ENCODE measurements at places on chromosomes 3 and 15.

DNA sequence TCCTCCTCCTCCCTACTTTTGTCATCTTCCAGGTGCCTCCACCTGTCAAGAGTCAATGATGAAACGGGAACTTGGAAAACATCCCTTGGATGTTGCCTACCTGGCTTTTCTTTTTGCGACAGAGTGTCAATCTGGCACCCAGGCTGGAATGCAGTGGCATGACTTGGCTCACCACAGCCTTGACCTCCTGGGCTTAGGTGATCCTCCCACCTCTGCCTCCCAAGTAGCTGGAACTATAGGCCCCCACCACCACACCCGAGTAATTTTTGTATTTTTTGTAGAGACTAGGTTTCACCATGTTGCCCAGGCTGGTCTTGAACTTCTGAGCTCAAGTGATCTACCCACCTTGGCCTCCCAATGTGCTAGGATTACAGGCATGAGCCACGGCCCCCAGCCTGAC is 42.8 kb downstream of the GPR160 start:
- no peak for DNase-seq

DNA sequence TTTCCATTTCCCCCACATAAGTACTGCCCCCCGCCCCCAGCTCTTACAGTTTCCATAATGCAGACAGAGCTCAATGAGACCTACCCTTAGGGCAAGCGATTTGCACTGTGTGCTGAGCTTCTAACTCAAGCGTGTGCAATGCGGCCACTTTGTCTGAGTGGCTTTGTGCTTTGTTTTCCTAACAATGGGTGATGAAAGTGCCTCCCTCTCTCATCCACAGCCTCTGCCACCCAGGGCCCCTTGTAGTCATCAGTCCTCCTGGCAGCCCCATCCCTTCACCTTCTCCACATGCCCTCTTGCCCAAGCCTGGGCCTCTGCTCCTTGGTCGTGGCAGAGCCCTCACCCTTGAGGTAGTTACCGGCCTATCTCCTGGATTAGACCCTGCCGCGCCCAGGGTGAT is 17.2 kb downstream of the DAPK2 start:
- DNase-seq: no peak

- no peak for DNase-seq
Measured at GRCh38 chr3:88114878-88115549, 34.7 kb upstream of the C3orf38 start.

DNA sequence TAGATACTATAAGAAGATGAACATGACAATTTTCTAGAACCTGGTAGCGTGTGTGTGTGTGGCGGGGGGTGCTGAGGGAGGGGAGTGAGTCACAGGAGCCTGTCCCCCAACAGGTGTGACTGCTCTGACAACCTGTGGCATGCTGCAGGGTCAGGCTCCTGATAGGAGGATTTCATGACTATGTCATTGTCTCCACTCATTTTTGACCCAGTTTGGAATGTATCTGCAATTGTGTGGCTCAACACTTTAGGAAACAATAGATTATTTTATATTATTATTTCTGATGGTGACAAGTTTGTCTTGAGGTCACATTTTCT is 9.3 kb upstream of the VILL start:
- no peak for DNase-seq

GRCh38 chr15:63234451-63234870 is 42.9 kb upstream of the APH1B start:
- DNase-seq: no peak

- no peak for DNase-seq
Measured at GRCh38 chr3:110995461-110996231, 76.0 kb upstream of the NECTIN3 start.

GRCh38 chr3:111193472-111193871 is 121.9 kb downstream of the NECTIN3 start:
- no peak for DNase-seq

- no peak for DNase-seq
Measured at GRCh38 chr3:30154853-30155252, 451.5 kb upstream of the TGFBR2 start.

DNA sequence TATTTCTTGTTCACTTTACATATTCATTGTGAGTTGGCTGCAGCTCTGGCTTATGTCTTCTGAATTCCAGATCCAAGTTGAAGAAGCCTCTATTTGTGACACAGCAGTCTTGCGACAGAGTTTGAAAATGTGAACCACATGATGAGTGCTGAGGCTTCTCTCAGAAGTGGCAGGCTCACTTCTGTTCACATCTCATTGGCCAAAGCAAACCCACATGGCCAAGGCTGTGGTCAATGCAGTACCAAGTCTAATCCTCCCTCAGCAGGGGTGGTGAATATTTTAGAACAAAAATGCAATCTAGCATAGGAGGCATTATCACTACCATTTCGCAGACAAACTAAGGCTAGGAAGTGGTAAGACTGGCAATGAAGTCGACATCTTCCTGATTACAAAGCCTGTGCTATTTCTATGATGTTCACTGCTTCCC is 45.2 kb downstream of the CDCP1 start:
- no peak for DNase-seq
